Body of pancreas (tissue), 4 donors: ENCODE measurements at places on chromosomes 11 and 22. TPM values are rescaled to one million over a fixed set of nuclear protein-coding genes. Genes with fewer than 3 reads are reported as not detected.

ZNF214 gene
- 4.3 TPM for total RNA-seq

ZNF143 gene
- 15.8 TPM for total RNA-seq

DNA sequence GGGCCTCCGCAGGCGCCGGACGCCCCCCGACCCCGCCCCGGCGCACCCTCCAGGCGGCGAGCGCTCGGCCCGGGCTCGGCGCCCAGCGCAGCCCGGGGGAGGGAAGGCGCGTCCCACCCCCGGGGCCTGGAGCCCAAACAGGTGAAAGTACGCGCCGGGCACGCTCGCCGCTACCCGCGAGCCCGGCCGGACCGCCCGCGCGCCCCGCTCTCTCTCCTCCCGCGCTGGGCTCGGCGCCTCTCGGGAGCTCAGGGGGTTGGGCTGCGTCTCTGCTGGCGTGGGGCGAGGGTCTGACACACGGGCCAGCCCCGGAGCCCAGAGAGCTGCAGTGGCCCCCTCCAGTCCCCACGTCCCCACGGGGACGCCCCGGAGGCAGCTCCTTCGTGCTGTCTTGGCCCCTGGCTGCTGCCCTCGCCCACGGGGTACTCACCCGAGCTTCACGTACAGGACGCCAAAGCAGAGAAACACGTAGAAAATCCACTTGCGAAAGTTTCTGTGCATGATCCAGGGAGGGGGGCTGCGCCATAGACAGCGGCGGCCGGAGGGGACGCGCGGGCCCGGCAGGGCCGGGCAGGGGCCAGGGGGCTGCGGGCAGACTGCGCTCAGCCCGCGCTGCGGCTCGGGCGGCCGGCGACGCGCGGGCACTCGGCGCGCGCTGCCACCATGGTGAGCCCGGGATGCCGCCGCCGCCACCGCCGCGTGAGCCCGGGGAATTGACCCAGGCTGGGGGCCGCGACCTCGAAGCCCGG, 534 bp downstream of the WNT7B start:
- DNase-seq: peak; percentile 19

GRCh38 chr11:30344085-30344484, 21.2 kb downstream of the ARL14EP start:
- DNase-seq: no peak

DNA sequence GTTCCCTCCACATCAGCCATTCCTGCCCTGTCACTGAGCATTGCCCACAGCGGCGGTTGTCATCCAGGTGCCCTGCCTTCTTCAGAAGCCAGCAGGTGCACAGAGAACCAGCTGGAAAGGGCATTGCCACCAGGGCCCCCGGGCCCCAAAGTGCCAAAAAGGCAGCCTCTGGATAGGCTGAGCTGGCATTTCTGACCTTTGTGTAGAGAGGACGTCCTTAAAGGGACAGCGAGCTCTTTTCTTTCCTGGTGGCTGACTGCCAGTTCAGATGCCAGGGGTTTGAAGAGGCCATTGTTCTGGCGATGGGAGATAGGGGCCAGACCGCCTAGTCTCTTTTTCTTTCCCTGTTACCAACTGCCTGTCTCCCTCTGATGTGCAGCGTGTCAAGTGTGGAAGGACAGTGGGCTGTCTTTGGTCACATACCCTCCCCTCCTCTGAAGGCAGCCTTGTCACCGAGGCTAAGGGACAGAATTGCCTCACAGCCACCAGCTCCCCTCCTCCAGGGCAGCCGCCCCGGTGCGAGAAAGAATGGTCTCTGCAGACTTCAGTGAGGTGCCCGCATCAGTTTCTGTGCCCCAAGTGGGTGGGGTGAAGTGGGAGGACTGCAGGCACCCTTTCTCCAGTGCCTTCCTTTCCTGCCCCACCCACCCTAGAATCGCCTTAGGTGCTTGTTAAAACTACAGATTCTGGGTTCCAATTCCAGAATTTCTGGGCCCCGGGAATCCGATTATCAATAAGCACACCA, 109.6 kb downstream of the SCN3B start:
- no peak for DNase-seq

GRCh38 chr11:72665911-72666472, 8.2 kb downstream of the PDE2A start:
- DNase-seq: no peak

GRCh38 chr11:71305041-71305440, 52.7 kb upstream of the SHANK2 start:
- no peak for DNase-seq

MMP3 gene
- 1.0 TPM for total RNA-seq

DNA sequence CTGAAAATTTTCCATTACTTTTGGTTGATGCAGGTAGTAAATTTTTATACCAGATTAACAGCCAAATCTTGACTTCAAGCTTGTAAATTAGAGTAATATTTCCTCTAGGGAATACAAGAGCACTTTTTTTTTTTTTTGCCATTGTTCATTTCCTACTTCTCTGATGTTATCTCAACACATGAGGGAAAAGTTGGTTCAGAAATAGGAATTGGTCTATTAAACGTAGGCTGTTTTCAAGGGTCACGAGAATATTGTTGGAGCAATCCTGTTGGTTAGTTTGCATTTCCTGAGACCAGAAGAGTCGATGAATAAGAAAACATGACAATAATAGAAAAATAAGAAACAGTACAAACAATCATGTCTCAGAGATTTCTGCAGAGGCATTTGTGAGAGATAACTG, 453.9 kb upstream of the CCDC179 start:
- no peak for DNase-seq

TMEM126B gene
- 15.2 TPM for total RNA-seq

GRCh38 chr11:65395961-65396530, 9.6 kb downstream of the FRMD8 start:
- no peak for DNase-seq

DNA sequence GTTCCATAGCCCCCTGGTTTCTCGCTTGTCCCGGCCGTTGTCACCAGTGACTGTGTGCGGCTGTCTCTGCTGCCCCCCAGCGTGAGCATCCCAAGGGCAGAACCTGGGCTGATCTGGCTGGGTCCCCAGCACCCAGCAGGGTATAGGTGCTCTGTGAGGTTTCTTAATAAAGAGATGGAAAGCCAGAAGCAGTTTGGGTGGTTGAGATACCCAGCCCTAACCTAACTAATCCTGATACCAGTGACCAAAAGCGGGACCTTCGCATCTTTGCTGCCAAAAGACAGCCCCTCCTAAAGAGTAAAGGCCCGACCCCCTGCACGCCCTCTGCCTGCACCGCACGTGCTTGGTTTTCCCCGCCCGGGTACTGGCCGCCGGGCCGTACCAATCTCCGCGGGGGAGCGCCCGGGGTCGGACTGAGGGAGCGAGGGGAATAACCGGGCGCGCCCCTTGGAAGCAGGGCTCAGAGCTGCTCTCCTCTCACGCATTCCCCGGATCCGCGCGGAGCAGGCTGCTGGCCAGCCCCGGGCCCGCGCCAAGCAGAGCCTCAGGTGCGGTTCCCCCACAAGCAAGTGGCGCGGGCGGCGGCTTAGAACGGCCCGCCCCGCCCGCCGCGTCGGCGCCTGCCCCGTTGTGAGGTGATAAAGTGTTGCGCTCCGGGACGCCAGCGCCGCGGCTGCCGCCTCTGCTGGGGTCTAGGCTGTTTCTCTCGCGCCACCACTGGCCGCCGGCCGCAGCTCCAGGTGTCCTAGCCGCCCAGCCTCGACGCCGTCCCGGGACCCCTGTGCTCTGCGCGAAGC, at the start of gene DGAT2:
Gene DGAT2, plus strand, starts transcription at position 667 of the 797 bp plus-strand sequence. CDS start 214 bp downstream, outside the sequence.
- DNase-seq: peak; percentile 73

MISFA gene
- total RNA-seq: not detected

DNA sequence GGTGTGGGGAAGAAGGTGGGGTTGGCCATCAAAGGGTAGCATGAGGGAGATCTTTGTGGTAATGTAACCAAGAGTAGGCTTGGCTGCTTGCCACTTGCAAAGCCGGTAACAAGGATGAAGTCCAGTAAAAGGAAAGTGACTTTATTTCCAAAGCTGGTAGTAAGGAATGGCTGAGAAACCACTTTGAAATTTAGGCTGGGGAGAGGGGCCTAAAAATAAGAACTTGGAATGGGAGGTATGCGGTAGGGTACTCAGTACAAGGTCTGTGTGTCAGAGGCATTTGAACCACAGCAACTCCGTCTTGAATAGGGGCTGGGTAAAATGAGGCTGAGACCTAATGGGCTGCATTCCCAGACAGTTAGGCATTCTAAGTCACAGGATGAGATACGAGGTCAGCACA, 216.0 kb upstream of the ISX start:
- no peak for DNase-seq

SLC15A3 gene
- total RNA-seq: 6.2 TPM

SLN gene
- 3.0 TPM for total RNA-seq

PNPLA3 gene
- 0.78 TPM for total RNA-seq

DNA sequence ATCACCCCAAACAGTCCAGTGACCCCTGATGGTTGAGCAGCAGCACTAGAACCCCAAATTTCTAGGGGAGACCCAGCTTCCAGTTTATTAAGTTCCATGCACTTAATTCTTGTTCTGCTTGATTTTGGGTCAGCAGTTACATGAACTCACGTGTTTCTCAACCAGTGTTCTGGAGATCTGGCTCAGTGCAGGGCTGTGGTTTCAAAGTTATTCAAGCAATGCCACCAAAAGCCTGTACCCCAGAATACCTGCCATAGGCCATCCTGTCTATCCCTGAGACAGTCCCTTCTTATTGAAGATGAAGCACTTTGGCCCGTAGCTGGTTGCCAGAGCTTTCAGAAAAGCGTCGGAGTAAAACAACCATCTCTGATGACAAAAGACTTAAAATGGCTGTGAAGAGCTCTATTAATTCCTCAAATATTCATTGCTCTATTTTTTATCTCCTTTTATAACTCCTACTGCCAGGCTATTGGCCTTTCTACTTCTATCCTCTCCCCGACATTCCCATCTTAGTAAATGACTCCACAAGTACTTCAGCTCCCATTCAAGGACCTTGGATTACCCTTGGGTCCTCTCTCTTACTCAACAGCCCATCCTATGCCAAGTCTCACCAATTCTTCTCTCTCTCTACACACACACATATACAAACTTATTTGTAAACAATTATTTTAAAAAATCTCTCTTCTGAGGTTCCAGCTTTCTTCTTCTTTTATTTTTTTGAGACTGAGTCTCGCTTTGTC, 18.0 kb upstream of the VPREB1 start:
- no peak for DNase-seq

DNA sequence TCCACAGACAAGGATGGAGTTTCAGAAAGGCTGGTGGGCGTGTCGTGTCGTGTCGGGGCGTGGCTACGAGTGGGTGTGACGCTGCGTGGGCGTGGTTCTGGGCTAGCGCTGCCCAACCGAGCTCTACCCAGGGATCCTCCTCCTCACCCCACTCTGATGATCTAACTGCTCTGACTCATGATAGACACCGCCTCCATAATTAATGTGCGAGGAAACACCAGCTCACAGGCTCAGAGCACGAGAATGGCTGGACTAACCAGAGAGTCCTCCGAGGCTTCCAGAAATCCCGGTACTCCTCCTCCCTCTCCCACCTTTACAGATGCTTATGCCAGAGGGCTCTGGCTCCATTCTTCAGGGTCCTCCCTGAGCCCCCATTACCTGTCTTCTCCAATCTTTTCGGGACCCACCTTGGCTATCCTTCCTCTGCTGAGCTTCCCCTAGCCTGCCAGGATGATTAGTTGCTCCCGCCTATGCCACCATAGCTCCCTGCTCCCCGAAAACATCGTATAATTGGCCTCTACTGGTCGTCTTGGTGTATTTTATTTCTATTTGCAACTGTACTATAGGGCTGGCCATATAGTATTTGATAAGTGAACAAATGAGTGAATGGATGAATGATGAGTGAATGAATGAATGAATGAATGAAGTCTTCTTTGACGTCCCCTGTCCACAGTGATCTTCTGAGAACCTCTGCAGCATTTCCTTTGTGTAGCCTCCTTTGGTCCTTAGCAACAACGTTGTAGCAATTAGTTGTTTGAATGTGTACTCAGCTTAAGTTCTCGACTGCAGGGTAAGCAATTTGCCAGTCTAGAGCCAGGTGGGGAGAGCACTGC, 21.7 kb downstream of the TMPRSS13 start:
- peak; percentile 72 for DNase-seq

LARGE2 gene
- total RNA-seq: 14.5 TPM

- DNase-seq: no peak
Observed at GRCh38 chr11:87779276-87780067, 395.8 kb downstream of the RAB38 start.

- peak; percentile 68 for DNase-seq
Observed at GRCh38 chr11:131924457-131925201, 554.2 kb downstream of the NTM start.

PKP3 gene
- total RNA-seq: 46.2 TPM

ALDH3B2 gene
- total RNA-seq: not detected

OR8G1 gene
- total RNA-seq: not detected

- no peak for DNase-seq
Observed at GRCh38 chr22:24950272-24950902, 2.1 kb upstream of the KIAA1671 start.
